ENCODE measurements at places on chromosomes 13 and 19.
A peak's percentile ranks its signal among the peaks of the same experiment; 100 is the strongest.

GRCh38 chr13:105343134-105343806 is 1192.2 kb downstream of the EFNB2 start:
- DNase-seq, result no peak

- peak; percentile 60 for DNase-seq
Measured at GRCh38 chr19:4638317-4638716, 999 bp upstream of the TNFAIP8L1 start.

DNA sequence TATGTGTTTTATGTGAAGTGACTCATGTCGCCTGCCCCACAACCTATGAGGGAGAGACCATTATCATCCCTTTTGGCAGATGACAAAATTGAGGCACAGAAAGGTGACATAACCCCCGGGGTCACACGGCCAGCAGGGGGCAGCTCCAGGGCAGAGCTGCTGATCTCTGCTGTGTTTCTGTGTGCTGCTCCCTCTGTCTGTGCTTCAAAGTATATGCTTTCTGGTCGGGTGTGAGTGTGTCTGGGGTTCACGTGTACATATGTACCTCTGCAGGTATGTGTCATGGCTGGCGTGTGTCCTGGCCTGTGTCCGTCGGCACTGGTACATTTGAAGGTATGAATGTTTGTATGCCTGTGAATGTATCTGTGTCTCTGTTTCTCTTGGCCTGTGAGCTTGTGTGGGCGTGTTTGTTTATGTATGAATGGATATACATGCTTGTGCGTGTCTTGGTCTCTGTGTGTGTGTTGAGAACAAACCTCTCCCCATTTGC is 7.1 kb downstream of the LIPE start:
- DNase-seq, result no peak

DNA sequence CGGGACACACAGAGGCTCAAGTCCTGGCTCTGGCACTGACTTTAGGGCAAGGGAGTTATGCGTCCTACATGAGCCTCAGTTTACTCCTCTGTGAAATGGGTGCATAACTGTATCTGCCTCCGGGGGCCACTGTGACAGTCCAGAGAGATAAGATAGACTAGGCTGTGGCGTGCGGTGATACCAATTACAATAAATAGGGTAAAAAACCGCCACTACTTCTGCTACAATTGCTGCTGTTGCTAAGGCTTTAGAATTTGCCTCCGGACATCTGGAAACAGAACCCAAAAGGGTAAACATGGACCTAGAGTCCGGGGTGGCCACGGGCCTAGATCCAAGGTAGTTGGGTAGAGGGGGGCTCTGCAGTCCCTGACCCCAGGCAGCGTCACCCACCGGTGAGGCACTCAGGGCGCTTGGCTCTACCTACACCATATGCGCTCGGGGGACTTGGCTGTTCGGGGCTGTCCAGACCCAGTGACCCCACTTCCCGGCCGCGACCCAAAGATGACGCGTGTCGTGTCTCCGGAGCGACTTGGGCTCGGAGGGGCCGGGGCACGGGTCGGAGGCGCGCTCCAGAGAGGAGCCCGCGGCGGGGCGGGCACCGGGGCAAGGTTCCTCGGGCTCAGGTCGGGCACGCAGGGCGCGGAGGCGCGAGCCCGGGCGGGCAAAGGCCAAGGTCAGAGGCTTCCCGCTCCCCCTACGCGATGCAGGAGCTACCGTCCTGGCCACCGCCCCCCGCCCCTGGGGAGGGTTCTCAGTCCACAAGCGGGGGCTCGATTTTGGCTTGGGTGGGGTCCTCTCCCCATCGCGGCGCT is 1.1 kb downstream of the INSR start:
- peak; percentile 53 for DNase-seq

DNA sequence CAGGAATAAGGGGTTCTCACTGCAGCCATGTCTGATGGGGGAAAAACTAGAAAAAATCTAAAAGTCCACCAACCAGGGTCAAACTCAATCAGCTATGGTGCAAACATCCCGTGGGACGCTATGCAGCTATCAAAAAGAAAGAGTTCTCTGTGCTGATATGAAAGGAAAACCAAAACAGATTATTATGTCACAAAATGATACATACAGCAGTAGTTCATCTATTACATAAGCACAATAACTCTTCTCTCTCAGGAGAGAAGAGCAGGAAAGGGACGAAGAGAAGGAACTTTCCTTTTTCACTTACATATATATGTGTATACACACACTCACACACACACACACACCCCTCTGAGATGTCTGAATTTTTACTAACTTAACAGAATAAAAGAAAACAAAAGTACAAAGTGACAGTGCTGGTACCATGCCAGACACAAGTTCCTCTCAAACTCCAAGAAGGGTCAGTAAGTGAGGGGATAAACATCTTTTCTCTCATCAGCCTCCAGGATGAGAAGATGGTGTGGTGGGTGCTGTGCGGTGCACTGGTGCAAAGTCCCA is 2.9 kb upstream of the FKRP start:
- DNase-seq, result no peak

DNA sequence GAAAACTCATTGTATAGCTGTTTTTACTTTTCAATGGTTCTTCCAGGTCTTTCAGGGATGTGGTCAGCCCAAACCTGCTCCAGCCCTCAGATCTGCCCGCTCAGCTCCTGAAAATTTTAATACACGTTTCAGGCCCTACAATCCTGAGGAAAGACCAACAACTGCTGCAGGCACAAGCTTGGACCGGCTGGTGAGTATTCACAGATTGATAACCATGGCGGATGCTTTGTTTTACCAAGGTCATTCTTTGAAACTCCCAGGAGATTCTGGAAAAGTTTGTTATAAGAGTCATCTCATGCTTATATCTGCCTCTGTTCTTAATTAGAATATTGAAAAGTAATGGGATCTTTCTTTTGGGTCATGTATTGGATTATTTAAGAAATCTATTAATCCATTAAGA is 173.5 kb downstream of the DCT start:
- no peak for DNase-seq

GRCh38 chr13:50850445-50850844 is 7.0 kb upstream of the DLEU7 start:
- DNase-seq, result no peak

GRCh38 chr13:96119921-96120320 is 30.0 kb downstream of the HS6ST3 start:
- no peak for DNase-seq

- DNase-seq, result no peak
Measured at GRCh38 chr13:109783815-109784589, 2.4 kb downstream of the IRS2 start.

DNA sequence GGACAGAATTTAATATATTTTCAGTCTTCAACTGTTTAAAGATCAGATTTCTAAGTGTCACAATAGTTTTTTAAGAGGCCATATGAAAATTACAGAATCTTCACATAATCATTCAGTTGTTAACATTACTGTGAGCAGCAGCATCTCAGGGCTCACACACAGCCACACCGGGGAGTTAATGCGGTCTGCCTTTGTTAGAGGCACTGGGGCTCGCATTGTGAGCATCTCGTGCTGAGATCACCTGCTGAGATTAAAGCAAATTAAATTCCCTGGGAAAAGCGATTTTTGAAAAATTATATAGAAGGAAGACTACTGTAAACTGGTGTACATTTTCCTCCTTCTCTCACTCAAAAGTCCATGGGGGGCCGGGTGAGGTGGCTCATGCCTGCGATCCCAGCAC is 16.6 kb downstream of the GPR12 start:
- no peak for DNase-seq
